ENCODE measurements at places on chromosomes 4 and X.
A peak's percentile ranks its signal among the peaks of the same experiment; 100 is the strongest.

- no peak for DNase-seq
These were observed 107.9 kb downstream of the PTTG2 start for GRCh38 chr4:38068107-38068506.

DNA sequence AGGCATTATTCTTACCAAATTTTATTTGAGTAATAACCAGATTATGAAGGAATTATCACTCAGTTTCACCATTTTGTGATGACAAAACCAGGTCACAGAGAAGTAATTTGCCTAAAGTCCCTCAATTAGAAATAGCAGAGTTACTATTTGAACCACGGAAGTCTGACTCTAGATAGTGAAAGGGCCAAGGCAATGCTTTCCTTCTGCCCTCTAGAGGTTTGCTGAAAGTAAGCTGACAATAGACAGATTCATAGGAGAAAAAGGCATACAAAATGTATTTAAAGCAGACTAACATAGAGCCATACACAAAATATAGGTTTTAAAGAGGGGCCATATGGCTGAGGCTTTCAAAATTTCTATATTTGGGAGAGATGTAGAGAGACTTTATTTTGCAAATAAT is 43.1 kb downstream of the CXXC4 start:
- DNase-seq, result no peak

GRCh38 chrX:10851809-10852208 is 231.4 kb upstream of the MID1 start:
- no peak for DNase-seq

GRCh38 chr4:37765741-37766140 is 60.7 kb upstream of the PGM2 start:
- DNase-seq, result no peak

DNA sequence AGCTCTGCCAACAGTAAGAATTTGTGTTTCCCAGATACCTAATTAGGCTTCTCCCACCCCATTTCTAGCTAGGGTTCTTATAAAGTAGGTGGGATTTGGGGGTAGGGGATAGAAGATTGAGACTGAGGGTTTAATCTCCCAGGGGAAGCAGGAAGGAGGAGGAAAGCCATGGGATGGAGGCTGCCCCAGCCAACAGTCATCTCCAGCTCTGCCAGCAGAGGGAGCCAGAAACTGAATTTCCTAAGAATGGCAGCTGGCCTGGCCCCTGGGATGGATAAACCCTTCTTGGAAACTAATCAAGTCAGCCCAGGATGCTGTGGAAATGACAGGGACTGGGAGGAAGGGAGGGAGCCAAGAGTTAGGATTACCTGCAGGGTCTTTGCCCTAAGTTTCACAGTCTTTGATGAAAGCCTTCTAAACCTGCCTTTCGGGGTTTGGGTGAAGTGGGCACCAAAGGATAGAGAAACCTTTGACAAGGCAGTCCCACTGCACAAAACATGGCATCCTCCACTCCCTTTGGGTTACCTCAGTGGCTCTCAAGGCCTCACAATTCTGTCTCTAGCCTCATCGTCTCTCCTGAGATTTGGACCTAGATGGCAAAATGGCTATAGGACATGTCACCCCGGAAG is 6.7 kb upstream of the ERCC6L start:
- DNase-seq, result peak; percentile 42

DNA sequence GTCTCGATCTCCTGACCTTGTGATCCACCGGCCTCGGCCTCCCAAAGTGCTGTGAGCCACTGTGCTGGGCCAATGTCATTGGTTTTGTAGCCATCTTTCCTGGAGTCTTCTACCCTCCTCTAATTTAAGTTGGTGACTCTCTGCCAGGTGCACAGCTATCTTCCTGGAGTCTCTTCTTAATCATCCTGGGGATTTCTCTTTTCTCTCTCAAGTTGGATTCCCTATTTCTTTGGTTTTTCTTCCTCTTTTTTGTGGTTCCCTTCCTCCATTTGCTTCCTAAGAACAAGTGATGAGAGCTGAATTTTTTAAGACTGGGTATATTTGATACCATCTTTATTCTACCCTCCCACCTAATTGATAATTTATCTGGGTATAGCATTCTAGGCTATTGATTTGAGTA is 113.8 kb downstream of the SYNPO2 start:
- DNase-seq, result no peak

DNA sequence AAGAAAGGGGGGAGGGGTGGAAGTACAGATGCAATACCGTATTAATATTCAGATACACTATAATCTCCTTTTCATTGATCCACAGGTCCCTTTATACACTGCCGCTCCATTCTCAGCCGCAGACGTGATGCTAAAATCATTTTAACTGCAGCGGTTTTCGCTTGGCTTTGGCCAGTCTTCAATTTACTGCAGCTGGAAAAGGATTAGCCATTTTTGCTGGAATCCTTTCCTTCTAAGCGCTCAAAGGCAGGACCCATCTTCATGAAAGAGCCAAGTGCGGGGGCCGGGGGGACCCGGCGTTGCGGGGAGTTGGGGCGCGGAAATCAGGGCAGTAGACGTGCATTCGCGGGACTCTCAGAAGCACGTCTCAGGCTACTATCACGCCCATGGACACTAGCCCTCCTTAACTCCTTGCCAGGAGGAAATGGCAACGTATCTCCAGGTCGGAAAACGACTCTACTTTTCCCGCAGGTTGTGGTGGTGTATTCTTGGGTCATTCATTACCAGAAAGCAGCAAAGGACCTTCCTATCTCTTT is 1.7 kb upstream of the PCDH10 start:
- DNase-seq, result no peak

DNA sequence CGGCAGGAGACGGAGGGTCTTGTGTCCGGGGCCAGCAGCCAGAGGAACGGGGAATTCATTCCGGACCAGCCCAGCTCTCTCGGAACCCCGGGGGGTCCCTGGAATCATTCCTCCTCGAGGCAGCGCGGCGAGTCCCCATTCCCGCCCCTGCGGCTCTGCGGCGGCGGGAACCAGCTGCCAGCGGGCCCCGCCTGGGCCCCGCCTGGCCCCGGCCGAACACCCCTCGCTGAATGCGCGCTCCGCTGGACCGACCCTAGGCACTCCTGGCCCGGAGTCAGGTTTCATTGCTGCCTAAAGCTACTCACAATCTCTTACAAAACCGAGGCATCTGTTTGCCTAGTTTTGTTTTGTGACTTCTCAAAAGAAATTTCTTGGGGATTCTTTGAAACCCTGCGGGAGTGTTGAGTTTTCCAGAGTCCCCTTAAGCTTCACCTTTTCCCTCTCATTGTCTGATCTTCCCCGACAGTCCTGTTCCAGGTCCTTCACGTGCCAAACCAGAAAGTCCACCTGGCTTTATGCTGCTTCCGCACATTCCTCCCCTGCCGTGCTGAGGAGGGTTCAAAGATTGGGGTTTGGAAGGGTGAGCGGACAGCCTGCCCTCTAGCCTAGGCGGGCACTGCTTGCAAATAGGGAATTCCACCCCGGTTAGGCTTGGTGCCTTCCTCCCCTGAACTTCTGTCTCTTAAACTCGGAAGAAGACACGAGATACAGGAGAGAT is 789 bp downstream of the ARHGAP10 start:
- DNase-seq, result peak; percentile 37

DNA sequence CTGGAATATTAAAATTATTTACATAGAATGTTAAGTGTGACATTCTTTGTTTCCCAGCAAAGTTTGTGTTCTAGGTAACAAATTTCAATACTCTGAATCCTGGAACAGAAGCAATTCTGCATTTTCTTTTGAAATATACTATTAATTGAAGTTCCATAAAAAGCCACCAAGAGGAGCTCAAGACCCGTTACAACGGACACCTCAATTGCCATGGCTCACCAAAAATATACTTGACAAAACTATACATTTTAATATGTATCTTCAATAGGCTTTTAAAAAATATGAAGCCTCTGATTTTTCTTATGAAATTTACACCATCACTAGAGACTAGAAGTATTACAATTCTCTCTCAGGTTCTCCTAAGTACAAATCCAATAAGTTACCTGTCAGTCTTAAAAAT is 111.4 kb downstream of the NYX start:
- DNase-seq, result peak; percentile 16
